ENCODE measurements at places on chromosomes 2 and 18. TPM values are rescaled to one million over a fixed set of nuclear protein-coding genes. Genes with fewer than 3 reads are reported as not detected.

GRCh38 chr18:22952525-22952924 lies 19.4 kb downstream of the RBBP8 start:
- no peak for DNase-seq
- peaks cover 55% of the 10 kb centered on the region for H3K36me3 ChIP-seq
- H3K4me3 ChIP-seq = no peak overlapping the region
- no peaks in the 10 kb centered on the region for H3K27me3 ChIP-seq
- no peak overlapping the region for H3K27ac ChIP-seq
- no peaks in the 10 kb centered on the region for H3K4me1 ChIP-seq

GRCh38 chr2:74599676-74600075 lies 45.2 kb downstream of the DOK1 start:
- no peaks in the 10 kb centered on the region for H3K4me1 ChIP-seq
- no peak overlapping the region for H3K27ac ChIP-seq
- no peak for DNase-seq
- H3K27me3 ChIP-seq = peaks cover 35% of the 10 kb centered on the region
- H3K4me3 ChIP-seq = no peak overlapping the region

DNA sequence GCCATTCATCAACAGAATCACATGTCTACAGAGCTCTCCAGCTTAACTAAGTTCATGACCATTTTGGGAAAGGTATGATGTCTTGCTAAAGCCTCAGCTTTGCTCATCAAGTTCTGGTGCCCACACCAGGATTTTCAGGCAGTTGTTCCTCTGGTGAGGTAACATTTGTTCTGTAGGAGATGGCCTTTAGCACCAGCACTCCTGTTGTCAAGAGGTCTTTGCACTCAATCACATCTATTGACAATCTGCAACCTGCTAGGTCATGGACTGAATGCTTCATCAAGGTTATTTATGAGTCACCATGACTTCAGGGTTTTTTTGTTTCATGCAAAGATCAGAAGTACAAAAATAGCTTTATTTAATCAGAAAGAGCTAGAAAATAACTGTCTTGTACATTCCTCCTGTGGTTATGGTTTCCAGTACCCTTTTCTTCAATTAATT lies 36.6 kb upstream of the VIT start:
- H3K27me3 ChIP-seq = no peaks in the 10 kb centered on the region
- no peak for DNase-seq
- no peak overlapping the region for H3K4me3 ChIP-seq
- H3K27ac ChIP-seq = no peak overlapping the region

Gene DSG1
- total RNA-seq = 1,743 TPM

DNA sequence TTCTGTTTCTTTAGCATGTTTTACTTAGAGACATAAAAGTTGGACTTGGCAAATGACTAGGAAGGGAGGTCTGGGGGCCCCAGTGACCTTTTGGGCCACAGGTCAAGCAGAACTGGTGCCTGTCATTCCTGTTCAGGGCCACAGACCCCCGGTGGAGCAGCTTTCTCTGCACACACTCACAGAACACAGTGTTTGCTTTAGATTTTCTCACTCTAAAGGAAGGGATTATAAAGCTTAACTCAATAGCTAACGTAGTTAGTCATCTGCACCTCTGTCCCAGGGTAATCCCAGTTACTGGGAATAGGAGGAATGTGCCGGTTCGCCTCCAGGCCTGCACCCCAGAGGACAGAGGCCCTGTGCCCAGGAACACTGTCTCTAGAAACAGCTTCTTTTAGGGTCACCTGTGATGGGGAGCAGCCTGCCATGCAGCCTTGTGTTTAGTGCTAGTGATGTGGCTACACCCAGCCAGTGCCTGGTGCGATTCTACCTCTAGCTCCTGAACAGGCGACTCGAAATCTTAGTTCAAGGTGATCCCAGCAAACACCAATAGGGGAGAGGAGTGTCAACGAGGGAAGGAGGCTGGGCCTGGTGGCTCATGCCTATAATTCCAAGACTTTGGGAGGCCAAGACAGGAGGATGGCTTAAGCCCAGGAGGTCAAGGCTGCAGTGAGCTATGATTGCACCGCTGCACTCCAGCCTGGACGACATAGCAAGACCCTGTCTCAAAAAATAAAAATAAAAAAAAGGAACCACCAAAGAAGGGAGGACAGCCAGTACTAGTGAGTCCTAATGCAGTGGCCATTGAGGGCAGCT lies 11.6 kb downstream of the SPATA3 start:
- H3K27ac ChIP-seq = no peak overlapping the region
- DNase-seq = no peak
- peaks cover 4% of the 10 kb centered on the region for H3K4me1 ChIP-seq

DNA sequence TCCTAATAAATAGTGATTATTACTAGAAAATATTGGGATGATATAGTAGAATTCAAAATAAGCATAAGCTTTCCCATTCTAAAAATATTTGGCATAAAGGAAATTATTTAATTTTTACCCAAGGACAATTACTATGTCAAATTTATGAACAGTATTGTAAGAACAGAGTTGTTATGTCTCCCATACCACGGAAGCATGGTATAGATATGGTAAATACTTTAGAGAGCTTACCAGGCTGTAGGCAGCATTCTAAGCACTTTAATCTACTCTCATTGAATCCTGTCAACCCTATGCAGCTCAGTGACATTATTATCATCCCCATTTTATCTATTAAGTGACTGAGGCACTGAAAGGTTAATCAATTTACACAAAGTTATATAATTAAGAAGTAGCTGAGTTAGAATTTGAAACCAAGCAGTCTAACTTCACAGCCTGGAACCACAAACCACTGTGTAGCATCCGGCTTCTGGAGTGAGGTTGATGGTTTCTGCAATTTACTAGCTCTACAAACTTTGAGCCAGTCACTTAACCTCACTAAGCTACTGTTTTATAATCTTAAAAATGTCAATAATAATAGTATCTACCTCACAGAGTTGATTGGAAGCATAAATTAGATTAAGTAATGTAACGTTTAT lies 323.7 kb downstream of the ARHGAP15 start:
- no peaks in the 10 kb centered on the region for H3K36me3 ChIP-seq
- no peak for DNase-seq
- no peak overlapping the region for H3K27ac ChIP-seq
- no peak overlapping the region for H3K4me3 ChIP-seq
- H3K4me1 ChIP-seq = no peaks in the 10 kb centered on the region
- no peaks in the 10 kb centered on the region for H3K27me3 ChIP-seq

DNA sequence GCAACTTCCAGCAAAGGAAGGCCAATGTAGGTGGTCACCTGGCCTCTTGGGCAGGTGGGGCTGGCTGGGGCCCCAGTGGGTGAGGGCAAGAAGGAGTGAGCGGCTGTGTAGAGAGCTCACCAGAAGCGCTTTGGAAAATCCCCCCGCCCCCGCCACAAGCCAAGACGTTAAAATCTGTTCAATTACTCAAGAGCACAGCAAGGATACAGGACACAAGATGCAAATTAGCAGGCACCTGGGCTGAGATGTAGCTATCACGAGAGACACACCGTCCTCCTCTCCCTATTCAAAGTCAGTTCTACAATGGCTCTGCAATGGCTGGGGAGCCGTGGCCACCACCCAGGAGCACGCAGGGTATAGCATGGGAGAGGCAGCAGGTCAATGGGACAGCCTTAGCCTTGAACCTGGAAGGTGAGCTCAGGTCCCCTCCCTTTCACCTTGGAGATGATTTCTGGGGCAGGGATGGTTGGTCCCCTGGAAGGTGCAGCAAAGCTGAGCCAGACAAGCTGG lies 38.5 kb upstream of the GPR17 start:
- H3K4me3 ChIP-seq = no peak overlapping the region
- no peaks in the 10 kb centered on the region for H3K36me3 ChIP-seq
- DNase-seq = peak; percentile 20
- H3K4me1 ChIP-seq = no peaks in the 10 kb centered on the region

DNA sequence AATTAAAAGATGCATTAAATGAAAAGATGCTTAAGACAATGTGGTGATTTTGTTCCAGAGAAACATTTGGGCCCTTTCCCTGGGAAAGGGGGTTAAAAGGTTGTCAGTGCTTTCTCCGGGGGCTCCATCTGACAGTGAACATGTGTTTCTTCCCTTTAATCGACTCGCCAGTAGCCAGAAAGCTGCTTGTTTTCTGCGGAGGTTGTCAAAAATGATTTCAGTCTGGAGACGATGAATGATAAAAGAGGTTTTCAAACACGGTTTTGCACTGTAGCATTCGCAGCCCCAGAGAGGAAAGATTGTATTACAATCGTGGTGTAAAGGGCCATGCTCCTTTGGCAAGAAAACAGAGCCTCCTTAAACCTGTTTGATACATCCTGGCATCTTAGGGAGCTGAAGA lies 111.5 kb upstream of the MEIS1 start:
- peaks cover 8% of the 10 kb centered on the region for H3K27me3 ChIP-seq
- DNase-seq = no peak
- no peak overlapping the region for H3K27ac ChIP-seq
- no peaks in the 10 kb centered on the region for H3K36me3 ChIP-seq
- no peak overlapping the region for H3K4me3 ChIP-seq
- no peaks in the 10 kb centered on the region for H3K4me1 ChIP-seq

DNA sequence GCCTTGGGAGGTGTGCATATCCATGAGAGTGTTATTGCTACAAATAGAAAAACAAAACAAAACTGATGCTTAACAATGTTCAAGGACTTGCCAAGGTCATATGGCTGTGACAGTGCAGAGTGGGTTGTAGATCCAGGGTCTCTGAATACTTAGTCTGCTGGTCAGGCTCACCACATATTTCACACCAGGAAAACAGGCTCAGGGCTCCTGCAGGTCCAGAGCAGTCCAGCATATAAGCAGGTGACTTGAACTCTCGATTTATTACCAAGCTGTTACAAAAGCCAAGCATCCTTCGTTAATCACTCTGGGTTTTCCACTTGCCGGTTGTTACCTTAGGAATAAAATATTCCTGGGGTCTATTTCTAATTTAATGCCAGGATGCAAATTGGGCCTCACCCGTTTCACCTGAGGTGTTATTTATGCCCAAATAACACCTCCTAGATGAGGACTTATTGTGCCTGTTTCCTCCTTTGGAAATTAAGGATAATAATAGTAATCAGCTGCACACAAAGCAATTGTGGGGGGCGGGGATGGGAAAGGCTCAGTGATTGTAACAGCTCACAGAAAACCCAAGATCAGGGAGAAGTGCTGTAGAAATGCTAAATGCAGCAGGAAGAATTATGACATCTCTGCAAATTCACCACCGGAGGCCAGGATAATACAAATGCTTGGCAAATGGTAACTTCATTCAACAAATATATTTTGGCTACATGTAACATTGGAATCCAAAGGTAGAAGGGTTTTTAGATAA lies 72.9 kb downstream of the TMEM182 start:
- H3K4me1 ChIP-seq = no peaks in the 10 kb centered on the region
- H3K27me3 ChIP-seq = no peaks in the 10 kb centered on the region
- H3K27ac ChIP-seq = no peak overlapping the region
- no peaks in the 10 kb centered on the region for H3K36me3 ChIP-seq

- no peak overlapping the region for H3K4me3 ChIP-seq
- DNase-seq = no peak
- no peaks in the 10 kb centered on the region for H3K27me3 ChIP-seq
- H3K4me1 ChIP-seq = no peaks in the 10 kb centered on the region
- H3K36me3 ChIP-seq = no peaks in the 10 kb centered on the region
Observed at GRCh38 chr2:66649006-66649405, 214.1 kb downstream of the MEIS1 start.

GRCh38 chr18:67672155-67672554 lies 155.6 kb upstream of the DSEL start:
- H3K4me3 ChIP-seq = no peak overlapping the region
- H3K4me1 ChIP-seq = no peaks in the 10 kb centered on the region
- H3K27me3 ChIP-seq = no peaks in the 10 kb centered on the region
- no peak for DNase-seq
- no peaks in the 10 kb centered on the region for H3K36me3 ChIP-seq

Gene GALR1
- not detected for total RNA-seq

DNA sequence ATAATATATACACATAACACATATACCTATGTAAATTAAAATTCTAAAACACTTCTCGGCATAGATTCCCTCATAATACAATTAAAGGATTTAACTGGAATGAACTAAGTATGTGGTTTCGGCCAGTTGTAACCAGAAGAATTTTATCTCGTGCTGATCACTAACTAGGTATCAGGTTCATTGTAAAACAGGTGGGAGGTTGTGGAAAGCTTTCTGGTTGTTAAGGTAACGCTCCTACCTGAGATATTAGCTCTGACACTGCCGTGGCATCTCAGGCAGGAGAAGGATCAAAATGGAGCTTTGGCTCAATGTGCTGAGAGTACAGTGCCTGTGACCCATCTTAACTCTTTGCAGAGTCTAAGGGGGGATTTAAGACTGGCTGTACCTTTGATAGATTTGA lies 42.5 kb downstream of the SLC9A2 start:
- H3K27me3 ChIP-seq = no peaks in the 10 kb centered on the region
- no peaks in the 10 kb centered on the region for H3K4me1 ChIP-seq
- no peak for DNase-seq
- no peaks in the 10 kb centered on the region for H3K36me3 ChIP-seq

Gene MRO
- total RNA-seq = 0.26 TPM

GRCh38 chr2:181780657-181781056 lies 100.3 kb upstream of the NEUROD1 start:
- H3K4me3 ChIP-seq = no peak overlapping the region
- no peaks in the 10 kb centered on the region for H3K36me3 ChIP-seq
- H3K27me3 ChIP-seq = no peaks in the 10 kb centered on the region
- no peak for DNase-seq
- H3K27ac ChIP-seq = no peak overlapping the region
- H3K4me1 ChIP-seq = peaks cover 17% of the 10 kb centered on the region

GRCh38 chr2:235458839-235459273 lies 35.0 kb upstream of the AGAP1 start:
- H3K27me3 ChIP-seq = peaks cover 10% of the 10 kb centered on the region
- no peak overlapping the region for H3K27ac ChIP-seq
- no peak for DNase-seq
- no peaks in the 10 kb centered on the region for H3K36me3 ChIP-seq
- H3K4me1 ChIP-seq = no peaks in the 10 kb centered on the region

DNA sequence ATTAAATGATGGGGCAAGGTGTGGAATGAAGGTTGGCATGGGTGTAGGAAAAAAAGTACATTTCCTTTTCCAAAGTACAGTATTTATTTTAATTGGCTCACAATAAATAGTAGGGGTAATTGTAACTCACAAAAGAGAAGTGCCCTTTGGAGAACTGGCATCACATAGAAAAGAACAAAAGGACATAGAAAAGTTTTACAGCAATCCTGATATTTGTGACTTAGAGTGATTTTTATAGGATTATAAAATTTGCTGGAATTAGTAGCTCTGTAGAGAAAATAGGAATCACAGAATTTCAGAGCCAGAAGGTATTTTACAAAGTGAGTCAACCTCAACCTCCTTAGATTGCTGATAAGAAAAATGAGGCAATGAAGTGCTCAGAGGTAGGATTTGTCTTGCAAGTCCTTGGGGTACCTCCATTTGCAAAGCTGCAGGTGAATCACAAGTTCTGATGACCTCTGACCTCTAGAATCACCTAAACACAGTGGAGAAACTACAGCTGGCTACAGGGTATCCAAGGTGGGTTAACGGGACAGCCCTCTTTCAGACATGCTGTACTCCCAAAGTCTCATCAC lies 133.6 kb downstream of the SOCS6 start:
- DNase-seq = no peak
- no peak overlapping the region for H3K4me3 ChIP-seq
- no peaks in the 10 kb centered on the region for H3K27me3 ChIP-seq
- H3K27ac ChIP-seq = peak overlapping the region; percentile 33

- H3K4me3 ChIP-seq = no peak overlapping the region
- no peaks in the 10 kb centered on the region for H3K4me1 ChIP-seq
- H3K27me3 ChIP-seq = no peaks in the 10 kb centered on the region
Observed at GRCh38 chr2:144230033-144230432, 289.9 kb downstream of the ZEB2 start.

Gene LINC00305
- total RNA-seq = not detected

Gene ASB18
- total RNA-seq = not detected

Gene KCNG3
- 1.5 TPM for total RNA-seq

All from suprapubic skin (tissue), 4 donors.